ENCODE measurements at places on chromosomes 13 and 19. TPM values are rescaled to one million over a fixed set of nuclear protein-coding genes. Genes with fewer than 3 reads are reported as not detected.

GRCh38 chr13:84776593-84776992, 894.3 kb upstream of the SLITRK1 start:
- DNase-seq = no peak

GRCh38 chr19:10454267-10454666, 33.9 kb downstream of the PDE4A start:
- DNase-seq = no peak

- DNase-seq = no peak
Observed at GRCh38 chr19:54659300-54659699, 3.5 kb upstream of the LILRB4 start.

- no peak for DNase-seq
Observed at GRCh38 chr13:98678741-98679140, 73.7 kb downstream of the SLC15A1 start.

CDC42EP5 gene
- polyA plus RNA-seq = 43.4 TPM

GRCh38 chr13:92807353-92807752, 419.3 kb upstream of the GPC6 start:
- DNase-seq = no peak

MCEMP1 gene
- not detected for polyA plus RNA-seq

- no peak for DNase-seq
Observed at GRCh38 chr19:34961775-34962686, 2.0 kb downstream of the ZNF792 start.

DNA sequence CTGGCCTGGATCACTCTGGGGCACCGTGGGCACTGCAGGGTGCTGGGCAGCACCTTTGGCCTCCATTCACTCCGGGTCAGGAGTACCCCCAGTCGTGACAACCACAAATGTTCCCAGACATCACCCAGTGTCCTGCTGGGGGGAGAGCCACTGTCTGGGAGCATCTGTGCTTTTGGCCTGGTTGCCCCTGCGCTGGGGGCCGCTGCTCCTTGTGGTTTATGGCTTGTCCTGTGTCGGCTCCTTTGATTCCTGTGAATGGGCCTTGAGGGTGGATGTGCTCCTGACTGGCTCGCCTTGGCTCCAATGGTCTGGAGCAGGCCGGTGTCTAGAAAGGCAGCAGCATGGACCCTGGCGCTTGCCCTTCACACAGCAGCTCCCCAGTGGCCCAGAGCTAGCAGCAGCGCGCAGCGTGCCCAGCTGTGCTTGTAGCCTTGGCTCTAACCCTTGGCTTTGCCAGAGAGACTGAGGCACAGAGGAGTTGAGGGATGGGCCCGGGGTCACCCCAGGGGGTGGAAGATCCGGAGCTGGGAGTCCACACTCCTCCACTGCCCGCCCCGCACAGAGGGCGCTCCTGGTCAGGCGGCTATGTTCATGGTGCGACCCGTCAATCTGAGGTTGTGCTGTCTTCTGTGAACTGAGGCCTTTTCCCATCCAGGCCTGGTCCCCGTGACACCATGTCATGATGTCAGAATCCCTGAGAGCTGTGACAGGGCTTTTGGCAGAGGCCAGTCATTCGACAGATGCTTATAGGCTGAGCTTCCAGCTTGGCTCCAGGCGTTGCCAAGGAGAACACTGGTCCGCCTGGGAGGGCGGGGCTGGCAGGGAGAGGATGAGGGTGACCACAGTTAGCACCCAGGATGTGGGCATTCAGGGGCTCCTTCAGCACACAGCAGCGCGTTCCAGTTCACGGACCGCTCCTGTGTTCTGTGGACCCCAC, 4.1 kb downstream of the DAZAP1 start:
- no peak for DNase-seq

DNA sequence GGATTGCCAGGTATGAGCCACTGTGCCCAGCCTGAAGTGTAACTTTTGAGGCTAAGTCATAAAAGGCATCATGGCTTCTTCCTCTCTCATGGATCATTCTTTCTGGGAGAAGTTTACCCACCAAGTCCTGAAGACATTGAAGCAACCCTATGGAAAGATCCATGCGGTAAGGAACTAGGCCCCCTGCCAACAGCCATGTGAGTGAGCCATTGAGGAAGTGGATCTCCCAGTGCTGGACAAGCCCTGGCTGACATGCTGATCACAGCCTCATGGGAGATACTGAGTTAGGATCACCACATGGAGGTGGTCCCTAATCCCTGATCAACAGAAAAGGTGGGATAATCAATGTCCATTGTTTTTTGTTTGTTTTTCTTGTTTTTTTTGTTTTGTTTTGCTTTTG, 3.3 kb upstream of the NUDT19 start:
- DNase-seq = no peak

- no peak for DNase-seq
Observed at GRCh38 chr19:45780448-45781213, 1.7 kb downstream of the DMPK start.

- DNase-seq = no peak
Observed at GRCh38 chr19:1474765-1475351, 4.2 kb downstream of the C19orf25 start.

DNA sequence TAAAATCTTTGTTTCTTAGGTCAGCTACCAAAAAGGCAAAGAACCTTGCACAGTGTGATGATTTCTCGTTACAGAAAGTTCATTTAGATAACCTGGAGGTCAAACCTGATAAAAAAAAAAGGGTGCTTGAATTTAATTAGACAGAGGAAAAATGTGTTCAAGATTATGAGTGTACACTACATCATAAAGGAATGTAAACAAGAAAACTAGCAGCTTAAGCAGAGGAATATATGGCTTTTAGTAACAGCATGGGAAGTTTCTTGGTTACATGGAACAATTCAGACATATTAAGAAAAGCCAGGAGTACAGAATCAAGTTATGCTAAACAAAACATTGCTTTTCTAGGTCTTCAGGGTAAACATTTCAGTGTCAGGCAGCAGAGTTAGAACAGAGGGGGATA, 32.9 kb downstream of the ING1 start:
- no peak for DNase-seq

LYPD3 gene
- 43.1 TPM for polyA plus RNA-seq

DNA sequence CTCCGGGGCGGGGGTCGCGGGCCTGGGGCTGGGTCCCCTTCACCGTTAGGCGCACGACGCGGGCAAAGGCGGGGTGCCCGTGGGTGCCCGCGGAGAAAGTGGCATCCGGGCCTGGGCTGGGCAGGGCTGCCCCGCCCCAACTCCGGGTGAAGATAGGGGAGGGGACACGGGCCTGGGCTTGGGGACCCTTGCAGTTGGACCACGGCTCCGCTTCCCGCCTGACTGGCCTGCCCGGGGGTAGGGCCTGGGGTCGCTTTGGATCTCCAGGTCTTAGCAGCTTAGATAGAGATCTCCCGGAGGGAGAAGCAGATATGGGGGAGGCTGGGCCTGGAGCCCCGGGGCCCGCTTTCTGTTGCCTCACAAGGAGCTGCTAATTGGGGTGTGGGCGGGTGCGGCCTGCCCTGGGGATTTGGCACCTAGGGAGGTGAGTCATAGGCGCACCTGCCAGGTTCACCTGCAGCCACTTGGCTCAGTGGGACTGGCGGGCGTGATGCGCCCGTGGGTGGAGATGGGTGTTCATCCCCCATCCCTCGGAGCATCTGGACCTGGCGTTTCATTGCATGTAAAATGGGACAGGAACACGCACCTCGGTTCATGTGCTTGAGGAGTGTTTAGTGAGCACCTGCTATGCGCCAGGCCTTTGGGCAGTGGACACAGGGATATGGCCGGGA, 585 bp downstream of the MAP1S start:
- no peak for DNase-seq

TSSK6 gene
- polyA plus RNA-seq = 0.34 TPM

DNA sequence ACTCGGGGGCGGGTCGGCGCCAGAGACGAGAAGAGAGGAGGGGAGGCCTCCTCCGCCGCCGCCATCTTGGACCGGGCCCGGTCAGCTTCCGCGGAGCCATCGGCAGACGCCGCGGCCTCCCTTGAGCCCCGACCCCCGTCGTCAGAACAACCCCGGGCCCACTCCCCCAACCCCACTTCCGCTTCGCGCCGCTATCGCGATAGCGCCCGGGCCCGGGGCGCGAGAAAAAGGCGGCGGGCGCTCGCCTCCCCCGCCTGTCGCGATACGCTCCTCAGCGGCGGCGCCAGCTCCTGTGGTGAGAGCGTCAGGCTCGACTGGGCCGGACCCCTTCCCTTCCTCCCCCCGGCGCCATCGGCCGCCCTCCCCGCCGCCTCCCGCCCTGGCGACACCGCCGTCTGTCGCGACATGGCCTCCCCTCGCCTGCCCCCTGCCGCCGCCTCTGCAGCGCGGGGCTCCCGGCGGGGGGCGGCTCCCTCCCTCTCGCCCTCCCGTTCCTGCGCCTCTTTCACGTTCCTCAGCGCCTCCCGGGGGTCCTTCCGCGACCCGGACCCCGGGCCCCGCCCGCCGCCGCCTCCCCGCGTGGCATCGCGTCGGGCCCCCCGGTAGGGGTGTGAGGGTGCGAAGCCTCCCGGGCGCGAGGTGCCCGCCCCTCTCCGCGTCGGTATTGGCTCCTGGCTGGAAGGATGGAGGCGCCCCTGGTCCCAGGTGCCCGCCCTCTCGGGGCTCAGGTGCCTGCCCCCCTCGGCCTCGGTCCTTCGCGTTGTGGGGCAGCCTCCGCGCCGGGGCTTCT, at the start of gene CNOT3:
Gene CNOT3, plus strand, starts transcription at position 64 of the 790 bp plus-strand sequence. CDS start 5,217 bp downstream, outside the sequence.
- DNase-seq = no peak

- DNase-seq = no peak
Observed at GRCh38 chr13:24124789-24125476, 35.6 kb upstream of the SPATA13 start.

GRCh38 chr13:87524775-87525174, 146.4 kb upstream of the SLITRK5 start:
- peak; percentile 9 for DNase-seq

- no peak for DNase-seq
Observed at GRCh38 chr13:35826626-35827254, 304.4 kb downstream of the DCLK1 start.

B9D2 gene
- 6.7 TPM for polyA plus RNA-seq

RAB8A gene
- 53.7 TPM for polyA plus RNA-seq

ANKLE1 gene
- polyA plus RNA-seq = 2.6 TPM

- DNase-seq = no peak
Observed at GRCh38 chr13:47081850-47082249, 185.0 kb upstream of the HTR2A start.

DNA sequence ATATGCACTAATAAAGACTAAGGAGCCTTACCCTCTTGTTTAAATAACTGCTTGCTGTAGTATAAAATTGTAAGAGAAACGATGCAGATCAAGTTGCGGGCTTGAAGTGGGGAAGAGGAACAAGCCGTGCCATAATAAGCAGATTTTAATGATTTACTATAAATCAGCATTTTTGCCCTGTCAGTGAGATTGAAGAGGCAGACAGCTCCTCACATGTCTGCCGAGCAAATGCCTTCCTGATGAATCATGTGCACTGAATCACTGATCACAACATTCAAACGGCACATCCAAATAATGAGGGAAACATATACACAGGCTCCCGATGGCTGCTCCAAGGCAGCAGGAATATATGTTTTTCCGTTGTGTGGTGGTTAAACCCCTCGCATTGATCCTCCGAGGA, 282.9 kb downstream of the TSHZ3 start:
- DNase-seq = peak; percentile 72

DNA sequence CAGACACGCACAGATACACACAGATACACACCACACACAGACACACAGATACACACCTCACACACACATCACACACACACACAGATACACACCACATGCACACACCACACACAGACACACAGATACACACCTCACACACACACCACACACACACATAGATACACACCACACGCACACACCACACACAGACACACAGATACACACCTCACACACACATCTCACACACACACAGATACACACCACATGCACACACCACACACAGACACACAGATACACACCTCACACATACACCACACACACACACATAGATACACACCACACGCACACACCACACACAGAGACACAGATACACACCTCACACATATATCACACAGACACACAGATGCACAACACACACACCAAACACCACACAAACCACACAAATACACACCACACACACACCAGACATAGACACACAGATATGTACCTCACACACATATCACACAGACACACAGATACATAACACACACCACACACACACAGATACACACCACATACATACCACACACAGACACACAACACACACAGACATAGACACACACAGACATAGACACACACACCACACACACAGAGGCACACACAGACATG, 24.2 kb upstream of the SLC7A10 start:
- no peak for DNase-seq

GRCh38 chr13:62653371-62653770, 1237.7 kb upstream of the PCDH20 start:
- DNase-seq = no peak

DNA sequence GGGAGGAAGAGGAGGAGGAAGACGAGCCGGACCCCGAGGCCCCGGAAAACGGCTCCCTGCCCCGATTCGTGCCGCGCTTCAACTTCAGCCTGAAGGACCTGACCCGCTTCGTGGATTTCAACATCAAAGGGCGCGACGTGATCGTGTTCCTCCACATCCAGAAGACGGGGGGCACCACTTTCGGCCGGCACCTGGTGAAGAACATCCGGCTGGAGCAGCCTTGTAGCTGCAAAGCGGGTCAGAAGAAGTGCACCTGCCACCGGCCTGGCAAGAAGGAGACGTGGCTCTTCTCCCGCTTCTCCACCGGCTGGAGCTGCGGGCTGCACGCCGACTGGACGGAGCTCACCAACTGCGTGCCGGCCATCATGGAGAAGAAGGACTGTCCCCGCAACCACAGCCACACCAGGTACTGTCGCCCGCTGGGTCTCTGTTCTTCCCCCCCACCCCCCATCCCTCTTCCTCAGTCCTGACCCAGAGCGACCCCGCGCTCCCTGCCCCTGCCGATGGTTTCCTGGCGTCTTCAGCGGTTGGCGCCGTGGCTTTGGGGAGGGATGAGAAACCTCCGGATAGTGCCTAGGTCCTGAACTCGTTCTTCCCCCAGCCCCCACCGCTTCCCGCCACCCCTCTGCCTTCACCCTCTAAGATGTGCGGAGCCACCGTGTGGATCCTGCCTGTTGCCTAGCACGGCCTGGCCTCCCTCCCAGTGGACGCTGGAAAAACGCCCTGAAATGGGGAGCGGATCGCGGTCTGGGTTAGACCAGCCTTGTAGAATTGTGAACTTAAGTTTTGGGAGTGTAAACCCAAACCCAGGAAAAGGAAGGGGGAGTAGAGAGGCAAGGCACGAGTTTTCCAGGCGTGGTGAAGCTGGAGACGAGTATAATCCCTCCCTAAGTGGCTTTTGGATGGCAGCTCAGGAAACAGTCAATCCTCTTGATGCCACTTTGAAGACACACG, 1.5 kb downstream of the HS6ST3 start:
- no peak for DNase-seq

DNA sequence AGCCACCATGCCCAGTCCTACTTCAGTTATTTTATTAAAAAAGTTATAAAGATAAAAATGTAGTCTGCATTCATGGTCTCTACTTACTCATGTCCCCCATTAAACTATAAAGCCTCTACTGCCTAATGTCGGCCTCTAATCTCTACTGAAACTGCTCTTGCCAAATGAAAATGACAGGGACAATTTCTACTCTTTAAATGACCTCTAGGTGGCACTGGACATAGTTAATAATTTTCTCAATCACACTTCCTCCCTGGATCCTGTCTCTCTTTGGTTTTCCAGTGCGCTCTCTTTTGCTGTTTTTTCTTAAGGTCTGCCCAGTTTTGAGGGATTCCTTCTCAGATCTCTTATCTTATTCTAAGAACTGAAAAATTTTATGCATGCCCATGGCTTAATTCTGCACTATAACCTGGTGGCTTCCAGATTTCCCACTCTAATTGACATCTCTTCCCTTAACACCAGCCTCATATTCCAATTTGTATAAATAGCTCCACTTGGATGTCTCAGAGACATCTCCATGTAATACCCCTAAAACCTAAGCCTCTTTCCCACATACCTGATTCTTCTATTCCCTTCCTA, 54.3 kb downstream of the MTMR6 start:
- no peak for DNase-seq

GRCh38 chr13:36668316-36668715, 5.5 kb upstream of the SERTM1 start:
- DNase-seq = no peak

Data from foreskin keratinocyte (primary cell).